A673 (cell line): ENCODE measurements at places on chromosomes 4 and X.
A peak's percentile ranks its signal among the peaks of the same experiment; 100 is the strongest.

GRCh38 chr4:133869486-133869885 lies 332.1 kb downstream of the PABPC4L start:
- no peak for DNase-seq

DNA sequence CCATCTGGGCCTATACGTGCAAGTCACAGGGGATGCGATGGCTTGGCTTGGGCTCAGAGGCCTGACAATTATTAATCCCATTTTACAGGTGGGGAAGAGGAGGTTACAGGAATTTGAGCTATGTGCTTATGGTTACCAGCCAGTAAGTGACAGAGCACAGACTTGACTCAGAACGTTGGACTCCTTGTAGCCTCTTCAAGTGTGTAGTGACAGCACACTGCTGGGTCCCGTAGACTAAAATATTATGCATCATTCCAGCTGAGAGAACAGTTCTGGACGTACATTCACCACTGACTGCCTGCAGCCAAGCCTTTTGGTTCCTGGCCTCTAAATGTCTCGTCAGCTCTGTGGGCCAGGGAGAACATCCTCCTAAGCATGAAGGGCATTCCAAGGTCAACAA lies 314.5 kb downstream of the GPAT3 start:
- no peak for DNase-seq

- DNase-seq, result peak; percentile 5
Measured at GRCh38 chr4:70734971-70735370, 13.2 kb downstream of the RUFY3 start.

GRCh38 chr4:54548098-54548620 lies 109.6 kb upstream of the KIT start:
- DNase-seq, result no peak

- no peak for DNase-seq
Measured at GRCh38 chr4:124025428-124025827, 628.8 kb downstream of the SPRY1 start.

DNA sequence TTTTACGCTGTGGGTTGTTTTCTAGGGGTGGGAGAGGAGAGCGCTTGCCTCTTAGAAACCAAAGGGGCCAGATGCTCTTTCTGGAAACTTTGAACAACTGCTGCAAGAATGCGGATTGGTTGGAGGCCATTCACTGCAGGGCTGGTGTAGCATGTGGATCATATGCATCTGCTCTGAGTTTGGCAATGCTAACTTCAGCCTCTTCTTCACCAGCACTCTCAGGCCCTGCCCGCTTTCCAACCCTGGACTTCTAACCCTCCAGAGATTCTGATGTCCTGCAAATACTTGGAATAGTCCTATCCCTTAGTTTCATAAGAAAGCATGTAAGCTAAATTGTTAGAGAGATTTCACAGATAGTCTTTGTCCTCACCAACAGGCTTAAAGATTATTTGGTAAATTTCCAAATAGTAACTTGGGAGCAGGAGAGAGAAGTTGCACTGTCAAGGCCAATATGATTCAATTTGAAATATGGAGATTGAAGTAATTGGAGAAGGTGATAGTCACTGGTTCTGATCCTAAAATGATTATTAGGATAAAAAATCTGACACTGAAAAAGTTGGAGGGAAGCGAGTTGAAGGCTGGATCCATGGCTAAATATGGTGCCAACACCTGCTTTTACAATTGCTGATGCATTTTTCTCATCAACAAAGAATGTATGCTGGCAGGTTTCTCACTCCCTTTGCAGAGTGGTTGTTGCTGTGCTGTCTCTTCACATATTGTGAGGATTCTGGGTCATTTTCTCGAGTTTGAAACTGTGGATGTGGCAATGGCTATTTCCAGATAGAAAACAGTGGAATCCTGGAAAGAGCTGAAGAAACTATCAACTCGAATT lies 210.4 kb downstream of the PTTG2 start:
- DNase-seq, result no peak

DNA sequence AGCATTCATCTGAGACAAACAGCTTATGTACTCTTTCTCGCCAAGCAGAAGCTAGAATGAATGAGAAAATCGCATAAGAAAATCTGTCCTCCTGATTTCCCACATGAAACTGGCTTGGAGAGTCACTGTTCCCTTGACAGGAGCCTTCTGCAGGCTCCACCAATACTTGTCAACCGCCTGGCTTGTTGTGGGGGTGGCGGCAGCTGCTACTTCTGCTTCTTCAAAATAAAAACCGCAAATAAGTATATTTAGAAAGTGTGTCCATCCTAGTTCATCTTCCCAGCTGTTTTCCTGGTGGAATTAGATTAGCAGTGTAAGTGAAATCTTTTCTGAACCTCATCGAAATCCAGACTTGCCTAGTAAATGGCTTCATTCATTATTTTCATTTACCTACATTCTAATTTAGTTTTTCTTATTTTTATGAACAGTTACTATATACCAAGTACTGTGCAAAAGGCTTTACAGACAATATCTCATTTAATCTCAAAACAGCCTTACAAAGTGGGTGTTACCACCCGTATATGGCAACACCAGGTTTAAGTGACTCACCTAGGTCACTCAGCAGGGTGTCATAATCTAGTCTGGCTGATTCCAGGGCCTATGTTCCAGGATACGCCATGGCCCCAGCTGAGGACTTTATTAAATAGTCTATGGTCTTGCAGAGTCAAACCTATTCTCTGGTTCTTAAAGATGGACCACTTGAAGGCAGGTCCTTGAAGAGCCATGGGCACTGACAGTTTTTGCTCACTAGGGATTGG lies 104.6 kb upstream of the IGFBP7 start:
- no peak for DNase-seq

DNA sequence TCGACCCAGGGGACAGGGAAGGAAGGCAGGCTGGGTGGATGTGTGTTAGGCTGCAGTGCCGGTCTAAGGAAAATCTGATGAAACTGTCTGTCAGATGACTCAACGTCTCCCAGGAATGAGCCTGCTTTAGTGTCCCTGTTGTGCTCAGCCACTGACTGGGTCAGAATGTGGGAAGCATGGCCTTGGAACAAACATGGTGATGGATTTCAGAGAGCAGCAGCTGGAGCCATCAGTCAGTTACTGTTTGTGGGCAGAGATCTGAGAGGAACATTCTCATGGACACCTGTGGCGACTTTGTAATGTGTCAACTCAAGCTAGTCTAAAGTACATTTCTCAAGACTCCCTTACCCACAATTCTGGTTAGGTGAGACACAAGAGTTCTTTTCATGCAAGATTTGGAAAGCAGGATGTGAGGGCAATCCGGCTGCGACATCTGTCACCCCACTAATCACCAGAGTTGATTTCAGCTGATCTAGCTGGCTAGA lies 63.2 kb downstream of the ANAPC10 start:
- DNase-seq, result peak; percentile 33

- DNase-seq, result peak; percentile 51
Measured at GRCh38 chrX:18424482-18425198, 768 bp upstream of the CDKL5 start.

- no peak for DNase-seq
Measured at GRCh38 chr4:93065790-93066189, 762.0 kb downstream of the GRID2 start.

DNA sequence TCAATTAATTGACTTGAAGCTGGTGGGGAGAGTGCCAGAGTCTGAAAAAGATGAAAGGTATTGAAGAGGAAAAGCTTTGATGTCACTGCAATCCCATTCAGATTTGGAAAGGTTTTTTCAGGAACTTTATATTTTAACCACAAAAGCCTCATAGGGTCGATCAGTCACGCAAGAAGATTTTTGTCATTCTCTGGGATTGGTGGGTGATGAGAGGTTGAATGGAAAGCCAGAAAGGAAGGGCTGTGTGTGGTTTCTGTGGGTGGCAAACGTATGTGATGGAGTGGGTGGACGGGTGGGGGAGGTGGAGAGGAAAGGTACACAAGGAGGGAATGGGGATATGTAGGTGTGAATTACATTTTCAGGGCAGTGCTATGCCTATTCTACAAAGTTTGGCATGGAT lies 173.8 kb upstream of the SCML1 start:
- no peak for DNase-seq

DNA sequence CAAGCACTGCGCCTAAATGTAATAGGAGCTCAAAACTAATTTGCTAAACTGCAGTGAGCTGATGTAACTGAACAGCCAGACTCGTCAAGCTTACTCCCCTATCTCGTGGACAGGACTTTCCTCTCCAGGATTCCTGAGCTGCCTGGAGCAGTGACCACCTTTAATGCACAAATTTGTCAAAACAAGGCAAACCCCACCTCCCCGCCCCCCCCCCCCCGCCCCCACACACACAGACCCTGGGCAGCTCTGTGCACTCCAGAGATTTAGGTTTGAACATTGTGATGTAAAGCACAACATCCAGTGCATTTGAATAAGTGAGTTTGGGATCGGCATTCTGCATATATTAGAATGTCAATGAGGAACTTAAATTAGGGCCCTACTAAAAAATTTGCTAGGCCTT lies 77.7 kb upstream of the DHX15 start:
- DNase-seq, result no peak

DNA sequence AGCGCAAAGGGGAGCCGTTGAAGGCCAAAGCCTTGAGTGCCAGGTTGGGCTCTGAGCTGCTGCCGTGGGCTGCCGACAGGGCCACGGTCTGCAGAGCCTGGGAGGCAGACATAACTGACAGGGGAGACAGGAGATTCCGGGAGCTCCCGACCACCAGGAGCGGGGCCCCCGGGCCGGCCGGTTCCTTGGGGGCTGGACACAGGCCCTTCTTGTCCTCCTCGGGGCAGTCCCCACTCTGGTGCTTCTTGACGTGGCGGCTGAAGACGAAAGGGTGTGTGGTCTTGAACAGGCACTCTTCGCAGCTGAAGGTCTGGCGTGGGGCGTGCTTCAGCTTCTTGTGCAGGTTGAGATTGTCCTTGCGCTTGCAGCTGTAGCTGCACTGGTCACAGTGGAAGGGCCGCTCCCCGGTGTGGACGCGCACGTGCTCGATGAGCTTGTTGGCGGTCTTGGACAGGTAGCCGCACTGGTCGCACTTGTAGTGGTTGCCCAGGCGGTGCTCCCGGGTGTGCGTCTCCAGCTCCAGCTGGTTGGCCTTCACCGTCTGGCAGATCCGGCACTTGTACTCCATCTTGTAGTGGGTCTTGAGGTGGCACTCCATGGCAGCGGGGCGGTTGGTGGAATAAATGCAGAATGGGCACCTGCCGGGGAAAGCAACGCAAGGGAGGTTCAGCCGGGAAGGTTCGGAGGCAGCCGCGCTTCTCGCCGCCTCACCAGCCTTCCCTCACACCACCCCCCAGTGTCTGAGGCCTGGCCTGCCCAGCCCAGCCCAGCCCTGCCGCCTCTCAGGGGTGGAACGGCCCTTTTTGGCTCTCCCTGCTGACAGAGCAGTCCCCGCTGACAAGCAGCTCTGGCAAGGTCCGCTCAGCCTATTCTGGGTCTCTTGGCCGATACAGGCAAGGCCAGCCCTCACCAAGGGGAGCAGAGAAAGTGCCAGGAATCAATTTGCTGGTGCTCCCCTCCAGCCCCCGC lies 81.3 kb downstream of the C4orf51 start:
- DNase-seq, result no peak

- DNase-seq, result no peak
Measured at GRCh38 chr4:94934201-94934600, 176.4 kb downstream of the BMPR1B start.

- no peak for DNase-seq
Measured at GRCh38 chr4:155624478-155624877, 42.2 kb upstream of the GUCY1A1 start.

DNA sequence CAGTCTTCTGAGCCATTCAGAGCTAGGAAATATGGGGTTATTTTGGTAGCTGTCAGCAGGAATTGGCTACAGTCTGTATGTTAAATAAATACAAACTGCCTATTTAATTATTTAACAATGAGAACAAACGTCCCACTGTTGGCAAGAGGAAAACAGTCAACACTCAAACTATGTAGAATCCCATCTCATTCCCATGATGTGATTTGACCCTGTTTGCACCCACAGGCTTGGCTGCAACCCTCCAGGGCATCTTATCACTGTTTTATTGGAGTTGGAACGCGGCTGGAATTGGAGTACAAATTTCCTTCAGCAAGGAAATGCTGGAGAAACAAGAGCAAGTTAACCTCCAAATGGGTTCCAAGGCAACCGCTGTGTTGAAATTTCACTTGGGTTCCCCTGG lies 124.0 kb downstream of the KIT start:
- DNase-seq, result no peak
